ENCODE measurements at places on chromosomes 13 and 19.

DNA sequence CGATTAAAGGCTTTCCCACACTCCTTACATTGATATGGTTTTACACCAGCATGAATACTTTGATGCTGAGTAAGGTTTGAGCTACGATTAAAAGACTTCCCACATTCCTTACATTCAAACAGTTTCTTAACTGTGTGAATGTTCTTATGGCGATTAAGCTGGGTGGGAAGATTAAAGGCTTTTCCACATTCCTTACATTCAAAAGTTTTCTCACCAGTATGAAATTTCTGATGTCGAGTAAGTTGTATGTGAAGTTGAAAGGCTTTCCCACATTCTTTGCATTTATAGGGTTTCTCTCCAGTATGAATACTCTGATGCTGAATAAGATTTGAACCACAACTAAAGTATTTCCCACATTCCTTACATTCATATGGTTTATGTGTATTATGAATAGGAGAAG lies 20.0 kb downstream of the ZNF780B start:
- DNase-seq = no peak

DNA sequence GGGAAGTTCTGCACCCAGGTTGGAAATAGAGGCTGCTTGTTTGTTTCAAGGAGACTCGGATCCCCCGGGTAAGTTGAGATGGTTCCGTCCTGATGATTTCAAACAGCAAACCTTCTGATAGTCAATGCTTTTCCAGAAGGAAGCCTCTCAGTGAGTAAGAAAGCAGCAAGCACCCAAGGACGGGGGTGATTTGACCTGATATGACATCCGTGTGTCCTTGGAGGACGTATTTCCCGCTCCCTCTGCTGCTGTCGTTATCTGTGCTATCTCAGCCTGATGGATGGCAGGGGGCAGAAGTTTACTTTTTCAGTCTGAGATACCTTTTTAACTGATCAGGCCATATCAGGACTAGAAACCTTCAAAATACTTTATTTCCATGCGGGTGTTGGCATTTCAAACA lies 5.7 kb upstream of the GGACT start:
- DNase-seq = no peak

GRCh38 chr13:25687471-25688225 lies 315.9 kb downstream of the ATP8A2 start:
- DNase-seq = no peak

- DNase-seq = no peak
Observed at GRCh38 chr19:45501730-45502014, 3.4 kb downstream of the PPM1N start.

GRCh38 chr13:110625771-110626321 lies 10.5 kb downstream of the NAXD start:
- no peak for DNase-seq

GRCh38 chr19:10069046-10069445 lies 17.1 kb upstream of the SHFL start:
- no peak for DNase-seq

DNA sequence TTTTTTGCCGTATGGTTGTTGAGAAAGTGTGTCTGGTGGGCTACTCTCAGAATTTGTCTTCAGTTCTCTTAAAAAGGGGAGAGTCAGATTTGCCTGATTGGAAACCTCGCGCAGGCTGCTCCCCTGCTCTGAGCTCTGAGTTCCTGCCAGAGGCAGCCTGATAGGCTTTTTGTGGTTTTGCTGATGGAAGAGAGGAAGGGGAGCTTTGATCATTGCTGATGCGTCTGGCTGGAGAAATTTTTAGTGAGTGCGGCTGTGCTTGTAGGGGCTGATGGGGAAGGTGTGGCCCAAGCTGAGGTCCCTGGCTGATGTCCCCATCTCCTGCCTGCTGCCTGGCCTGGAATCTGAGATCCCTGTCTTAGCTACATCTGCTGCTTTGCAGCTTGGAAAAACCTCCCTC lies 2.8 kb downstream of the CHST8 start:
- DNase-seq = no peak

GRCh38 chr19:49672131-49672919 lies 4.7 kb upstream of the PRMT1 start:
- DNase-seq = no peak

DNA sequence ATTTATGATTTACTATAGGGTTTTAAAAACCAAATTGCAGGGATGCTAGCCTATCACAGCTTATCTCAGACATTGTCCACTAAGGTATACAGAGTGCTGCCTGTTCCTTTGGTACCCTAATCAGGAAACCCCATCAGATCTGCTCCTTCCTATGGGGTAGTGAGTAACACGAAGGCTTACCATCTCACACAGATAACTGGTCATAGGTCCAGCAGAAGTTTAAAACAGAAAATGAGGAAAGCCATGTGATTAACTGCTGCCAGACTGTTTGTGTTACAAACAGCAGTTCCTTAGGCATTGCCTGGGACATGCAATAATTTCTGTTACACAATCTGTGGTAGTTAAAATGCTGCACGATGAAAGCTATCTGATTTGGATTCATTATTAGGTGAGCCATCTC lies 53.5 kb upstream of the ALOX5AP start:
- DNase-seq = no peak

DNA sequence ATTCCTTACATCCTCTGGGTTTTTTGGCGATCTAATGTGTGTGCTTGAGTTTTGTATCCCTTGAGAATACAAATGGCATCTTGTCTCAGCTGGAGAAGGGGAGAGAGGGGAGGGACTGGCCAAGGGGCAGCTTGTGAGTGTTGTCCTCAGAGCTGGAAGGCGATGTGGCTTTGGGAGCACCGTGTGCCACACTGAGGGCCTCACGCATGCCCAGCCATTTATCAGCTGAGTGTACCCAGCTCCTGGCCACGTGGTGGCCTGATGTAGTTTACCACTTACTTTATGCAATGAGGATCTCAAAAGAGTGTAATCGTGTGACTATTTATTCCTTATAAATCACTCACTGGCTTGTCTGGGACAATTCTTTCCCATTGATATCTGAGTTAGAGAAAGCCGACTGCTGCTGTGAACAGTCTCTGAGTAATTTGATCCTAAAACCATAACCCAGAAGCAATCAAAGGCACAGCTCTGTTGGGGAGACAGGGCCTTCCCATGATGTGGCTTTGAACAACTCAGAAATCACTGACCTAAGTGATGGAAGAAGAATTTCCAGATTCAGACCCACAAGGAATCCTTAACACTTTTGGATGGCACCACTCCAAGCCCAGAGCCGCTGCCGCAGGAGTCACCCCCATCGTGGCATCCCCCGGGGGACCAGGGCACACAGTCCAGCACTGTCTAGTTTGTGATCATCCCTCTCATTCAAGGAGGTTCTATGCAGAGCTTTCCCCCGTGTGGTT lies 53.9 kb upstream of the MTIF3 start:
- DNase-seq = no peak

DNA sequence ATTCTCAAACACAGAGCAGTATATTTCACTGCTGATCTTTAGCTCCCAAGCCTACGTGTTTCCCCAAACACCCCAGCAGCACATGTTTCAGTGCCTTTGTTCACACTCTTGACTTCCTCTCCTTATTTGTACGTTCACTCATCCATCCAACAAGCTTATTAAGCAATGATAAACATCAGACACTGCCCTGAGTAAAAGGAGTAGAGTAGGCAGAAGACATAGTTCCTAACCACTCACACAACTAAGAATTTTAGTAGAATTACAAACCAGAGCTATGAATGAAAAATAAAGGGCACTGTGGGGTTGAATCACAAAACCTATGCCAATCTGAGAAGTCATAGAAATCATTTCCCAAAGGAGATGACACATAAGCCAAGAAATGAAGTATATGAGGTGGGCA lies 213.5 kb downstream of the DIAPH3 start:
- DNase-seq = no peak

DNA sequence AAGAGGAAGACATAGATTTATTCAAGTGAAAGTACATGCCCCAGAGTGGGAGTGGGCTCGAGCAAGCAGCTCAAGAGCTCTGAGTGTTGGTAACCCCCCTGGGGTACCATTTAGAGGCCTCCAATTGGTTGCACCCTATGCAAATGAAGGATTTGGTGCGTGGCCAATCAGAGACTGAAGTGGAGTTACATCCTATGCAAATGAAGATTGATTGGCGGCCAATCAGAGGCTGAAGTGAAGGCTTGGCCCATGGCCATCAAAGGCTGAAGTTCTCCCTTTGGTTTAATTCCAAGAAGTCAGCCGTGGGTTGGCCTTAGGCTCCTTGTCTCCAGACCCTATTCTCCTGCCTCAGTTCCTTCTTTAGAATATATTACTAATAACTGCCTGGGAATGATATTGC lies 12.9 kb upstream of the IGFL1 start:
- DNase-seq = no peak

DNA sequence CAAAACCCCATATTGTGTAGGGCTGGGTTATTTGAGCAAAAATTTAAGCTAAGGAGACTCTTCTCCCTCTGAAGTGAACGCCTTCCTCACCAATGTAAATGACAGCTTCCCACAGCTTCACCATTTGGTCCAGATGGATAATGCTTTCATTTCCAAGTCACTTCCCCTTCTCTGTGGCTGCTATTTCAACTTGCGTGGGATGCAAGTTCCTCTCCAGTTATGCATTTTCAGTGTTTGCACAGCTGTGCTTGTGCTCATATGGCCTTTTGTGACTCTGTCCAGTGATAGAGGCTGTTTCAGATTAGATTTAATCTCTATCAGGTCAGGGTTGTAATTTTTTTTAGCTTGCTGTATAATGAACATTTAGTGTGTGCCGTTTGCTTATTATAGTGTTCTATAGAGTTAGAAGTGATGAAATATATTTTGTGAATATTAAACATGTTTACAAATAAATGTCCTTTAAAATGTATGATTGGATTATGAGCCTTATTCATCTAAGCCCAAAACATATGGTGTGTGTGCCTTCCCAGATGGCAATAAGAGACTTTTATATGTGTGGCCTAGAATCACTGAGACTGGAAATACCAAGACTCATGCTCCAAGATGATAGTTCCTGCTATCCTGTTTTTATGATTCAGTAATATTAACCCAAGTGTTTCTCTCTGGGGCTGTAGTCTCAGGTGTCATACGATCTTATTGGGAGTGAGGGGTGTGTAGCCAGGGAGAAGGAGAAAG lies 86.6 kb downstream of the TNFRSF19 start:
- no peak for DNase-seq

GRCh38 chr13:46684287-46685001 lies 112.5 kb downstream of the ESD start:
- DNase-seq = no peak

DNA sequence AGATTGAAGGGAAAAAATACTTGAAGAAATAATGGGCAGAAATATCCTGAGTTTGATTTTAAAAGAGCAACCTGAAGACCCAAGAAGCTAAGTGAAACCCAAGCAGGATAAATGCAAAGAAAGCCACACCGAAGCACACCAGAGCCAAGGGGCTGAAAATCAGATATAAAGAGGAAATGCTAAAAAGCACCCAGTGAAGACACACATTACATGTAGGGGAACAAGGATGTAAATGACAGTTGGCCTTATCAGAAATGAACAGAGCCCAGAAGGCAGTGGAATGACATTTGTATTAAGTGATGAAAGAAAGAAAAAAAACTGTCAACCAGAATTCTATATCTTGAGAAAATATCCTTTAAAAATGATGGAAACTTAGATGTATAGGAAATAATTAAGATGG lies 139.1 kb downstream of the SLC7A1 start:
- DNase-seq = no peak

- no peak for DNase-seq
Observed at GRCh38 chr13:58300974-58301681, 669.6 kb downstream of the PCDH17 start.

GRCh38 chr19:11239377-11240000 lies at the start of gene ANGPTL8:
Gene ANGPTL8, plus strand, starts transcription at chr19:11239619. Its CDS starts 19 bp downstream, at chr19:11239638.
- DNase-seq = no peak

GRCh38 chr19:38139122-38139521 lies 84.9 kb downstream of the DPF1 start:
- DNase-seq = no peak

DNA sequence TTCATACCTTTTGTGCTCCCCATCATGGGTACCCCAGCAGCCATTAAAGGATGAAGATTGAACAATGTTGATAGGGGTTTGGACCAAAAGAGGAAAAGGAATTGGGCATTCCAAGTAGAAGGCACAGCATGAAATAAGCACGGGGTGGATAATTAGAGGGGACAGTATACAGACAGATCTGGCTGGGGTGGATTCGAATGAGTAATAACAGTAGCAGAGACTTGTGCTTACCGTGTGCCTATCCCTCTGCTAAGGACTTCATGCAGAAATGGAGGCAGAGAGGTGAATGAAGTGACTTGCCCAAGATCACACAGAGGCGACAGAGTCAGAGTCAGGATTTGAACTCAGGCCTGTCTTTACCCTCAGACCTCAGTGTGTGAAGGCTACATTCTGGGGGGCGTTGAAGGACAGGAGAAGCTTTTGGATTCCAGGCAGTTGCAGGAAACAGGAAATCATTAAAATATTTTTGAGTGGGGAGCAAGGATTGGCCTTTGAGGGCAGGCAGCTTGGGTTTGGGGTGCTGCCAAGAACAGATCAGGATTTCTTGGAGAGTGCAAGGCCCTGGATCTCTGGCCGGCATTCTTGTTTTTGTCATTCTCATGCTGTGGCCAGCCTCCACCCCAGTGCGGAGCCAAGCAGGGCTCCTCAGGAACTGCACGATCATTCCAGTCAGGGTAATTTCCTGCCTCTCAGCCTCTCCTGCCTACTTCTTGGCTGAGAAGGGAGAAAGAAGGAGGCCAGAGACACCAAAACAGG lies 18.7 kb downstream of the PAF1 start:
- DNase-seq = no peak

- DNase-seq = no peak
Observed at GRCh38 chr19:51098365-51099046, 9.7 kb downstream of the CTU1 start.

DNA sequence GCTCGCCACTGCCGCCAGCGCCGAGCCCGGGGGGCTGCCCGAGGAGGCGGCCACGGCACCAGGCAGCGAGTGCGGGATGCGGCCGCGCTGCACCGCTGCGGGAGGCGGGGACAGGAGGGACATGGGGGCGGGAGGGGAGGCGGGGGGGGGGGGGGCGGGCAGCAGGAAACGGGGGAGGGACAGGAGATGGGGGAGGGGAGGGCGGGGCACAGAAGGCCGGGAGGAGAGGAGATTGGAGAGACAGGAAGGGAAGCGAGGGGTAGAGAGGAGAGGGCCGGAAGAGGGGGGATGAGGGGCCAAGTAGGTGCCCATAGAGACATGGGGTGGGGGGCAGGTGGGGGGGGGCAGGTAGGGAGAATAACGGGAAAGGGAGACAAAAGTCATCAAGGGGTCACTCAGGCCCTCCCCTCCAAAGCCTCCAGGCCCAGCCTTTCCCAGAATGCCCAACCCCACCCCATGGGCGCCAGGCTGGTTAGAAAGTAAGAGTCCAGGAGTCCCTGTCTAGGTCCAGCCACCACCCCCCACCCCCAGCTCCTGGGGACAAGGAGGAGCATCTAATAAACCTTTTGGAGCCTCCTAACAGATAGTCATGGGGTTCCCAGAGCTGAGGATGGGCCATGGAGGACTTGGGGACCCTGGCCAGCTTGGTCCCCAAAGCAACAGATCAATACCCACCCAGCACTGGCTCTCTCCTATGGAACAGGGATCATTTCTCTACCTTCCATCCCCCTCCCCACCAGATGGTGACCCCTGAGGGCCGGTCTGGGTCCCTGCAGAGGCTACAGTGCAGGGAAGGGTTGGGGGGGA lies 9.5 kb downstream of the NR2F6 start:
- DNase-seq = no peak

- no peak for DNase-seq
Observed at GRCh38 chr13:50999641-51000040, 90.0 kb downstream of the RNASEH2B start.

- DNase-seq = no peak
Observed at GRCh38 chr13:113097651-113098050, 7.9 kb upstream of the F7 start.
